ENCODE measurements at places on chromosomes 3 and 15.

GRCh38 chr3:114712728-114713492 is 419.1 kb downstream of the TIGIT start:
- no peak for DNase-seq

GRCh38 chr3:15174953-15175352 is 31.1 kb upstream of the CAPN7 start:
- DNase-seq: no peak

GRCh38 chr15:60059186-60059585 is 55.1 kb downstream of the FOXB1 start:
- no peak for DNase-seq

- no peak for DNase-seq
These were observed 94.7 kb upstream of the RBMS3 start for GRCh38 chr3:29186131-29186599.

GRCh38 chr3:71144525-71145253 is 438.8 kb downstream of the FOXP1 start:
- DNase-seq: no peak

- DNase-seq: no peak
These were observed 986.6 kb downstream of the ZPLD1 start for GRCh38 chr3:103421460-103421859.

DNA sequence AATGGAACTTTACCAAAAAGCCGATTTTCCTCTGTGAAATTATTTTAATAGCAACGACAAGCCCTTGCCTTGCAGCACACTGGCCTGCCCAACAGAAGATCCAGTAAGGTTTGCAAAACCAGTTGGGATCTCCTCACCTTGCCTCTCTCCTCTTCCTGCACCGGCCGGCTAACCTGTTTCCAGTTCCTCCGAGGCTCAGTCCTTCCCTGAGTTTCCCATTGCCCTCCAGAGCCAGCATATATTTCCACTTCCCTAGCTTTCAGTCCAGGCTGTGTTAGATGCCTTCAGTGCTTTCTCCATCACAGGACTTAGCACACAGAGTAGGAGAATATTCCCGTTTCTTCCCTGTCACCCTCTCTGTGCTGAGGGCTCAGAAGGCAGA is 60.3 kb downstream of the NOX5 start:
- no peak for DNase-seq

GRCh38 chr15:92811148-92811913 is 88.8 kb upstream of the CHD2 start:
- DNase-seq: no peak

DNA sequence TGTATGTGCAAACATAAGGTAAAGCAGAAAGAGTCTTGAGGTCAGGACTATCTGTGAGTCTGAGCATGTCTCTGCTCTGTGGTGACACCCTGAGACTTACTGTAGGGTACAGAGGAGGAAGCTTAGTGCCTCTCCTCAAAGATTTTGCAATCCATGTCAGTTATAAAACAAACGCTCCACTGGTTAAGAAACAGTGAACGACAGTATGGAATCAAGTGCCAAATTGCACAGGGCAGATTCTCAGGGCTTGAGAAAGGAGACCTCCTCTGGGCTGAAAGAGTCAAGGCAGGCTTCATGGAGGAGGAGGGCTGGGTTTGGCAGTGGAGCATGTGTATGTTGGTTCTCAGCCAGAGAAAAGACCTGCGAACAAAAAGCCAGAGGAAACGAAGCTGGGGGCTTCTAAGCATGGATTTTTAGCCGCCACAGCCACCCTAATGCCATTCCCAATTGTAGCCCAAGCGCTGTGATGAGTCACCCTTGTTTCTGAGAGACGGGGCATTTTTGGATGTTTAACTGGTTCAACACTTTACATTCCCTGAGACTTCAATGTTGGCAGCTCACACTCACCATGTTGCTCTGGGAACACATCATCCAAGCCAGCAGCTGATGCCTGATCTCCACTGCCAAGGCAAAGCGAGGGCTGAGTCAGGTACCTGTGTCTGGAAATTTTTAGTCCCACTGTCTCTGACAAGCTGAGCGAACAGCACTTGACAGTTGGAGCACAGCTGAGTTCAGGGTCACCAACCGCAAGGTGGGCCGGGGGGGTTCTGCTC is 3.4 kb upstream of the DGKG start:
- DNase-seq: no peak

DNA sequence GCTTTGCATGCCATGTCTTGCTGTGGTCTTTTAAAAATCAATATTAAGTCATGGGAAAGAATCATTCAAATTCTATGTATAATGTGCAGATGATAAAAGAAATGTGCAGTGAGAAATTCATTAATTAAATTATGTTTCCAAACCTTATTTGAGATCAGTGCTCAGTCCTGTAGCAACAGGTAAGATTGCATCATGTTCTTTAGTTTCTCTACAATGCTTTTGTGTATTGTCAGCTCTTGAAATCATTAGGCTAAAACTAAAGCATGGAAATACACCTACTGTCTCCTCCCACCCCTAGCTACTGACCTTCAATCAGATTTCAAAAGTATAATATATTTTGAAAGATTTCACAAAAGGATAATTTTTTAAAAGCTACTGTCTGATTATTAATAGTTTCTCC is 612.7 kb downstream of the ROBO2 start:
- no peak for DNase-seq

DNA sequence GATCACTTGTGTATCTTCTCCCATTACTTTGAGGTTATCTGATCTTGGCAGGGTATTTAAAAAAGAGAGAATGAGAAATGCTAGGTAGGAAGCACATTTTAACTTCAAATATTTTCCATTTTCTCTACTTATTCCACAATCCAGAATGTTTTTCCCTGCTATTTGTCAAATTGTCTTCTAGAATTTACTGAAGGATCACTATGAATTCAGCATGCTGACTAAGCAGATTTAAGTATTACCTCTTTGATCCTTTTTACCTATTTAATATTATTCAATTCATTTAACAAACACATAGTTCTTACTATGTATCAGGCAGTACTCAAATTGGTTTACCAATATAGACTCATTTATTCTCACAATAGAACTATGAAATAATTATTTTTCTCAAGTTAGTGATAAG is 463.4 kb upstream of the ARL6 start:
- DNase-seq: no peak

DNA sequence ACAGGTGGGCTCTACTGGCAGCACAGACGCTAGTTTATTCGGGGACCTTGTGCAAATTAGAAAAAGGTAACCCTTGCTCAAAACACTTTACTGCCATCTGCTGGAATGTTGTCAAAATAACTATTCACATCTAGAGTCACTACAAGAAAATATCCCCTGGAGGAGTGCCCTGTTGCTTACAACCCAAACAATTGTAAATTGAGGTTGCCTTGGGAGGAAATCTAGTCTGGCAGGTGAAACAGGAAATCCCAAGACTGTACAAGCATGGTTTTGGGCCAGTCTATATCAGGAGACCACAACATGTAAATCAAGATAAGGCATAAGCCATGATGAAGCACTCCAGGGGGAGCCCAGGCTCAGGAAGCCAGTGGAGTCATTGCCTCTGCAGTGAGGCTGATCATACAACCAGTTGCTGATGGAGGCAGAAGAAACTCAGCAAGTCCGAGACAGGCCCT is 136.8 kb upstream of the ACP3 start:
- DNase-seq: no peak

- DNase-seq: no peak
These were observed 111.3 kb upstream of the GMNC start for GRCh38 chr3:190973771-190974170.

GRCh38 chr3:125054062-125054448 is 1.7 kb downstream of the HEG1 start:
- no peak for DNase-seq

DNA sequence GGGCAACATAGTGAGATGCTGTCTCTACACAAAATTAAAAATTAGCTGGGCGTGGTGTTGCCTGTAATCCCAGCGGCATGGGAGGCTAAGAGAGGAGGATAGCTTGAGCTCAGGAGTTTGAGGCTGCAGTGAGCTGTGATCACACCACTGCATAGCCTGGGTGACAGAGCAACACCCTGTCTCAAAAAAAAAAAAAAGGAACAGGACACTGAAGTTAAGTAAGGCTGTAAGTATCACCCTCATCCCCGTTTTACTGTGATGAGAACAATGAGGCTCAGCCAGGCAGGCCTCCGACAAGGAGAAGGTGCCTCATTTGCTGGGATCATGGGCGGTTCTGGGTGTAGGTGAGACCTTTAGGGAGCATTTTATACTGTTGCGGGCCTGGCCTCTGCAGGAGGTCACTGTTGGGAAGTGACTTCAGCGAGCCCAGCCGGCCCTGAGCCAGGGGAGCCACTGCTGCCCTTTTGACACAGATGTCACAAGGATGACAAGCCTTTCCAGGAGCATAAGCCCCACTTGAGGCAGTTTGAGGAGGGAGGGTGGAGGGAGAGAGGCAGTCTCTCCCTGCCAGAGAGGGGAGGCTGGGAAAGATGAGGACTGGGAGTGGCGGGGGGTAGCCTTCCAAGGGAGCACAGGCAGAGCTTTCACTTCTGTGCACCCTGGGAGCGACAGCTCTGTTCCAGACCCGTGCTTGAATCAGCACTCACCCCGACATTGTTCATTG is 30.8 kb downstream of the IRAK2 start:
- DNase-seq: no peak

GRCh38 chr3:16113704-16114103 is 60.8 kb upstream of the GALNT15 start:
- DNase-seq: no peak

DNA sequence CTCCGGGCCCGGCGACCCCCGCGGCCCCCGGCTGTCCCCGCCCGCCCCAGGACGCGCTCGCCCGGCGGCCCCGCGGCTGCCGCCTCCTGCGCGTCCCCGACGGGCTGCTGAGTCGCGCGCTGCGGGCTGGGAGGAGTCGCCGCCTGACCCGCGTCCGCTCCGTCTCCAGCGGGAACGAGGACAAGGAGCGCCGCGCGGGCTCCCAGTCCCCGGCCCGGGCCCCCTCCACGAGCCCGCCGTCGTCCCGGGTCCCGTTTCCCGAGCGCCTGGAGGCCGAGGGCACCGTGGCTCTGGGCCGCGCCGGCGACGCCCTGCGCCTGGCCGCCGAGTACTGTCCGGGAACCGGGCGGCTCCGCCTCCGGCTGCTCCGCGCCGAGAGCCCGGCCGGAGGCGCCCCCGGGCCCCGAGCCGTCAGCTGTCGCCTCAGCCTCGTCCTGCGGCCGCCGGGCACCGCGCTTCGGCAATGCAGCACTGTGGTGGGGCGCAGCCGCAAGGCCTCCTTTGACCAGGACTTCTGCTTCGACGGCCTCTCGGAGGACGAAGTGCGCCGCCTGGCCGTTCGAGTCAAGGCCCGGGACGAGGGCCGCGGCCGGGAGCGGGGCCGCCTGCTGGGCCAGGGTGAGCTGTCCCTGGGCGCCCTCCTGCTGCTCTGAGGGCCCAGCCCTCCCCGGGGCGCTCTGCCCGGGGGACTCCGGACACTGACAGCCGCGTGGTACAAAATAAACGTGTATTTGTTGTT is 1.5 kb downstream of the C2CD4A start:
- DNase-seq: no peak

DNA sequence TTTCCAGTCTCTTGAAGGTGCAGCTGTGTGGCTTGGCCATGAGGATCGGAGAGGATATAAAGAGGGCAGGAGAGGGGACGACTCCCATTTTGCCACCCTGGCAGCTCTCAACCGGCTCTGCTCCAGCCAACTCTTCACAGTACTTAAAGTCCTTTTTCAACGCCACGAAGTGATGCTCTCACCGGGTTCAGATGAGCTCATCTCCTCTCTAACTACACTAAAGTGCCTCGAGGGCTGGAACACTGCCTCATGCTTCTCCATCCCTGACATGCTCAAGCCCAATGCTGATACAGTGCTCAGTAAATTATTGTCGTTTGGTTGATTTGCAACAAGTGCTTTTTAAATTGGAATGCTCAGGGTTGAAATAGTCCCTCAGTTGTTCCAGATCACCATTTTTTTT is 97.8 kb downstream of the GTPBP8 start:
- no peak for DNase-seq

DNA sequence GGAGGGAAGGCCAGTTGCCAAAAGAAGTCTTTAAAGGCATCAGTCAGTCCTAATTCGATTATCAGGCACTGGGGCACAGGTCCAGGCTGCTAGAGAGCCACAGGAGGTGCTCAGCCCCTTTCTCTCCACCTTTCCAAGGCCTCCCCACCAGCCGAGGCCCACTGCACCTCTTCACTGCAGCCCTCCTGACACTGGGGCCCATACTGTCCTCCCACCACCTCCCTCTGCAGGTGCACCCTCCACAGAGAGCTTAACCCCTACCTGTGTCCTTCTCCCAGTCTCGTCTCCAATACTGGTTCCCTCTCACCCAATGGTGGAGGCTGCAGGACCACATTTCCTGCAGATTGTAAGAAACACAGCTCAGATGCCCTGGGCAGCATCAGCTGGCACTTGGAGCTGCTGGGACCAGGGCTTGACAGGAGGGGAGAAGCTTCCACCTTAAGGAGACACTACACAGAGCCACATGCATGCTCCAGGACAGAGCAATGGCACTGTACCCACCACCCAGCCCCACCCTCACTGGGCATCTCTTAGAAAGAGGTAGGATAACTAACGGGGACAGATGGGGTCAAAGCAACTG is 81.6 kb upstream of the PRR20G start:
- DNase-seq: no peak

DNA sequence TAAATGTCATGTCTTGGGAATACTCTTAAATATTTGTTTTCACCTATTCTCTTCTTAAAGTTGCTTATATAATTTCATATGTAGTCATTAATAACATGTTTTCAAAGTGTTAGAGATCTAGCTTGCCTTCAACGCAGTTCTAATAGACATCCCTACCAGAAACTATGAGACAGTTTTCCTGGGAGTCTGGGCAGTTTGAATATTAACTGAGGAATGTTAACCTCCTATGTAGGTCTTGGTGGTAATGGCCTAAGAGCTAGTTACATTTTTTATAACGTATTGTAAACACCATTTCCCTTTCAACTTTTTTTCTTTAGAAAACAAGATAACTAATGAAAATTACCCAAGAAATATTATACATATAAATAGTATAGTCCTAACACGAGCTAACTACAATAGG is 328.2 kb downstream of the TIGIT start:
- DNase-seq: no peak

DNA sequence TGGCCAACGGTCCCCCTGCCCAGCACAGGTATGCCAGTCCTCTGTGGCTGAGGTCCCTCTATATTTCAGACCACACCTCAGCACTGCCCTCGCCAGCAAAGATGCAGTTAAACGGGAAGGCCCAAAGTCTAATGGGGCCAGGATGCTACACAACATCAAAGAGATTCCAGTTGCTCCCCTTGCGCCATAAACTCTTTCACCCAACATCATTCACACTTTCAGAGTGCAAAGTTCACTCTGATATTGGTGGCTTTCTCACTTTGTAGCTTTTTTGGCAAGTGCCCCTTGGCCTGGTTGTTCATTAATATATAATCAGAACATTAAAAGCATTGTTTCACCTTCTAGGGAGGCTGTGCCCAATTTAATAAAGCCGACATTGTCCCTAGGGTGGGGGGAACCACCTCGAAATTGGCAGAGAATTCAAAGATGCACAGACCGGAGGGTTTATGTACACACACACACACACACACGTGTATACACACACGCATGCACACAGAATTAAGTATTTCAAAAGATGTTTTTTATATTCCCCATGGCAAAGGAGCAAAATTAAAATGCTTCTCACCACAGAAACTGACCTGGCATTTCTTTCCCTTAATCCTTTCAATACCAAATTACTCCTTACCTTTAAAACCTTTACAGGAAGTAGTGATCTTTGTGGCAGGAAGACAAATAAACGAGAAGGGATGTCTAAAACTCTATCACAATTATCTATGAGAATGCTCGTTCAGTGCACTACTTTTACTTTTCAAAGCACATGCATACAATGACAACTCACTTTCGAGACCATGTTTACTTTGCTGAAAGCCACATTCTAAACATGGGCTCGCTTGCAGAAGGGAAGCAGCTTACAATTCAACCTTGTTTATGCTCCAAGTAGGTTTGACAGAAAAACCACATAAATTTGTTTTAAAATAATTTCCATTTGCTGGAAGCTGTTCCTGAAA is 19.5 kb downstream of the LRIG1 start:
- no peak for DNase-seq

- DNase-seq: no peak
These were observed 149.4 kb downstream of the SHOX2 start for GRCh38 chr3:157956850-157957249.

Data from stimulated activated CD4-positive, alpha-beta T cell treated with anti-CD3 and anti-CD28 coated beads, TNF-alpha, amount 100 ng/mL, for 4 hours (primary cell).